Activated effector memory CD4-positive, alpha-beta T cell treated with Interleukin-2 at 50 U/mL for 16 hours (primary cell): ENCODE measurements at places on chromosomes 3 and 15.
A peak's percentile ranks its signal among the peaks of the same experiment; 100 is the strongest.

GRCh38 chr15:40555876-40556275 lies 9.0 kb downstream of the CCDC32 start:
- DNase-seq = no peak

GRCh38 chr3:145326666-145327065 lies 834.3 kb downstream of the PLOD2 start:
- no peak for DNase-seq

DNA sequence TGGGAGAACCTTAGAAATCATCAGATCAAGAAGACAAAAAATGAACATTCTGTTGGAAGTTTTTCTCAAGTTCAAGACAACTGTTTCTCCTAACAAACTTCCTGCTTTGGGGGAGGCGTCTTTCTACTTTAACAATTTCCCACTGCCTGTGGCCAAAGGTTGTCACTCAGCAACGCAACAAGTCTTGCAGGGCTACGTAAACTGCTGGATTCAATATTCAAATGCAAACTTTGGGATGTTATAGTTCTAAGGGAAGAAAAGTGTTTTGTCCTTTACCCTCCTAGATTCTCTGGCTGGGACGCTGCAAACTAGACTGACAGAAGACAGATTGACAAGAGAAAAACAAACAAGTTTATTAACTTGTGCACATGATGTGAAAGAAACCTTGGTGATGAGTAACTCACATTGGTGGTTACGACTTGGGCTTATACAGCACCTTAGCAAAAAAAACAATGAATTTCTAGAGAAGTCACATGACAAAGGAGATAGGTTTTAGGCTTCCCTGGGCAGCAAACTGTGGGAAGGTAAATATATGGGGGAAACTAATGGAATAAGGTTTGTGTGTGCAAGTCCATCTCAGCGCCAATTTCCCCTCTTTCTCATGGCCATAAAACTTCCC lies 34.0 kb upstream of the ARPIN start:
- DNase-seq = no peak

- peak; percentile 57 for DNase-seq
Measured at GRCh38 chr3:111541911-111542483, at the start of gene CD96. Gene CD96, plus strand, starts transcription at chr3:111542197. Its CDS starts 52 bp downstream, at chr3:111542249.

- no peak for DNase-seq
Measured at GRCh38 chr3:61583890-61584875, 22.8 kb downstream of the PTPRG start.

- peak; percentile 56 for DNase-seq
Measured at GRCh38 chr3:136751316-136752171, 634 bp downstream of the STAG1 start.

DNA sequence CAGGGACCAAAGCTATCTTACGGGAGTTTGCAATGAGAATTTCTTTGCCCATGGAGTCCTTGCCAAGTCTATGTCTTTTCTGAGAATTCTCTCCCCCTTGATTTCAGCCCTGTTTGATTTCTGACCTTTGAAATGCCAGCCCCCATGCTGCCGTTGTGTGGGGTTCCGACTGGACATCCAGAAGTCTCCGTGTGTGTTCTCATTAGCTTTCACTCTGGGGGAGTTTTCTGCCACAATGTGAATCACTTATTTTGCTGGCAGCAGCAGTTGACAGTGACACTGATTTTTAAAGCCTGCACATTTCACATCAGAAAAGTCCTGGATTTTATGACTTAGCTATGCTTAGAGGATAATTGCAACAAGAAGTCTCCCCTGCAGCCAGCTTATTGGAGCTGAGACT lies 98.4 kb upstream of the CTDSPL start:
- no peak for DNase-seq

DNA sequence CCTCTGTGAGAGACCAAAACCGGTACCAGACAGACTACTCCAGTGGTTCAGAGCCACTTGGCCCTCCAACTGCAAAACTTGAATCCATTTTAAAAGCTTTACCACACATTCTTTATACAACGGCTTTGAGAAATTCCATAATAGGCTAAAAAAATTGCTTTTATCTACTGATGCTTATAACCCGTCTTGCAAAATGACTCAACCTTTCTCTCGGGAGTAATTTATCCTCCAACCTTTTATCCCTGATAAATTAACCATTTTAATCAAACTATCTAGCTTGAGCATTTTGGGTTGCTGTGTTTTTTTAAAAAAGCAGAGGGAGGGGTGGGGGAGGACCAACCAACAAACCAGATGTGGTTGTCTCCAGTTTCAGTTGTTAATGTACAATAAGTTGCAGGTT lies 275.7 kb upstream of the LRTM1 start:
- no peak for DNase-seq

GRCh38 chr3:89303701-89304100 lies 196.3 kb downstream of the EPHA3 start:
- no peak for DNase-seq

GRCh38 chr3:8970971-8971589 lies 7.8 kb upstream of the RAD18 start:
- peak; percentile 50 for DNase-seq

DNA sequence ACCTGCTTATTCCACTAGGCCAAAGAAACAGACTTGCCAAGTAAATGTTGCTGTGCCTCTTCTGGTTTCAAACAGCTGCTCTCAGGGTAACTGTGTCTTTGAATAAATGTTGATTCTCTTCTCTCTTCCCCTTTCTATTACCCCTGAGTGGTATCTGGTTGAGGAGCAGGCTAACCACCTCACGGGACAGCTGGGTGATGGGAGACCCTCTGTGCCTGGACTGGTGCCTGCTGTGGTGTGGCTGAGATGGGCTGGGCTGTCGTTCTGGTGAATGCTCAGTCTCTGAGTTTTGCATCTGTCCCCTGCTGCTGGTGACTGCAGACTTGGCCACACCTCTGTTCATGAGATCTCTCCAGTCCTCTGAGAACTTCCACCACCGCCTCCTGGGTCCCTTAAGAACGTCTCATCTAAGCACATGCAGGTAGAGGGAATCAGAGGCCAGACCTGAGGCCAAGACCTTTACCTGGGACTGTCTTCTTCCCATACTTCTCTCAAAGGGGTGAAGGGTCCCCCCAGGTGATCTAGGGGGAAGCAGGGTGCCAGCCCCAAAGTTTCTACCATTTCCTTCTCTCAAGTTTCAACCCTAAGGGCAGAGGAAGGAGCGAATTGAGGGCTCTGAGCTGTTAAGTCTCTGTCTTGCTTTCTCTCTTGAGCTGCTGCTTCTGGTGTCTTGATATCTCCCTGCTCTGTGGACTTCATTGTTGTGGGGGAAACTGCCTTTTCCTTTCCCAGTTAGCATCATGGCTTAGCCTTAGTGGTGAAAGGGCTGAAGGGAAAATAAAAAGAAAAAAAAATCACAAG lies 252.9 kb downstream of the EBLN2 start:
- DNase-seq = no peak

DNA sequence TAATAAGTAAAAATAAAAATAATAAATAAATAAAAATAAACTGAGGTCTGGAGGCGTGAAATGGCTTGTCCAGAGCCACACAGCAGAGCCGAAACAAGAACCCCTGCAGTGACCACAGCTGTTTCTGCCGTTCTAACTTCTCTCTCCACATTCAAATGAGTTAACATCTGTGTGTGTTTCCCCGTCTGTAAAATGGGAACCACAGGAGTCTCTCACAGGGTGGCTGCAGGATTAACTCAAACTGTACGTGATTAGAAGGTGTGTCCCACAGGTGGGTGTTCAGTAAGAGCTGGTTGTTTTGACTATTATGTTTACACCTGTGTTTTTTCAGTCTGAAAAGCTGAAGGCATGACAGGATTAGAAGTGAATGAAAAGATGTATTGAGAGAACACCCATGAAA lies 27.0 kb upstream of the MUC4 start:
- no peak for DNase-seq

DNA sequence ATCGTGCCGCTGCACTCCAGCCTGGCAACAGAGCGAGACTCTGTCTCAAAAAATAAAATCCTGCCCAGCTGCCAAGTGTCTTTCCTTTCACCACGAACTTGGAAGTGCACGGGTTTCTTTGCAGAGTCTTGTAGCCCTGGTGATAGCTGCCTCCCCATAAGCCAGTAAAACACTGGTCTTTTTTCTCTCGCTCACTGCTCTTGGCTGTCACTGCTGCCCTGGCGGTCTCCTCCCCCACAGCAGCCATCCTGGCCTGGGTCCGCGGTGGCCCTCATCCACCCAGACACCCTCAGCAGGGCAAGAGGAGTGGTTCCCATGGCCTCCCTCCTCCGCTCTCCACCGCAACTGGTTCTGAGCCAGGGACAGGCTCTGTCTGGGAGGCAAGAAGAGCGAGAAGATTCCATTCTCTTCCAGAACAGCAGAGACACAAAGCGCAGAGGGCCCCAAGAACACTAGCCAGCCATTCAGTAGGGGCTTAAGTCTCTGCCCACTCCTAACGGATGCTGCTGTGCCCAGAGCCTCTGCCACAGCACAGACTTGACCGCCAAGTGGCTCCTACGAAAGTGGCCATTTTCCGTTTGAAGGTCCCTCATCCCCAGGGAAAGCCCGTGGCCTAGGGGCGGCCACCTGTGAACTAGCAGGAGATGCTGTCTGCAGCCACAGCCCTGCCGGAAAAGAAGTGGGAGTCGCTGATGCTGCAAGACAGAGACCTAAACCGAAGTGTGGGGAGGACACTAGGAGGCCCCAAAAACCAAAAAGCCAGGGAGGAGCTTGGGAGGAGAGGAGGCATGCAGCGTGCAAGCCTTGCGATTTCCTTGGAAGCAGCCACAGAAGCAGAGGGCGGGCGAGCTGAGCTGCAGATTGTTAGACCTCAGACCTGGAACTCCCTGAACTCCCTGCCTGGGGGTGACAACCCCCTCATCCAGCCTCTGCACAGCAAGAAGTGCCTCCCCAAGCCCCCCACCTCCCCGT lies 44.1 kb downstream of the KLHL25 start:
- DNase-seq = no peak

GRCh38 chr3:104279617-104280016 lies 1087.1 kb upstream of the ALCAM start:
- DNase-seq = no peak

GRCh38 chr3:191148131-191148530 lies 50.9 kb upstream of the OSTN start:
- no peak for DNase-seq

DNA sequence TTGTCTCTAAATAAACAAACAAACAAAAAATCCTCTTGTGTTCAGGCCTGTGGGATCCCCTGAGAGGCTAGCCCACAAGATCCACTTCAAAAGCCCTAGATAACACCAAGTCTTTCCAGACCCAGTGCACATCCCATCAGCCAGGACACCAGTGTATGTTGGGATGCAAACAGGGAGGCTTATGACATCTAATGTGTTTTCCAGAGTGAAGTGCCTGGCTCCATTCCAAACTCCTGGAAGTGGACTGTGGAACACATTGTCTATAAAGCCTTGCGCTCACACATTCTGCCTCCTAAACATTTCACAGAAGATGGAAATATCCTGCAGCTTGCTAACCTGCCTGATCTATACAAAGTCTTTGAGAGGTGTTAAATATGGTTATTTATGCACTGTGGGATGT lies 57.0 kb downstream of the MLH1 start:
- no peak for DNase-seq

DNA sequence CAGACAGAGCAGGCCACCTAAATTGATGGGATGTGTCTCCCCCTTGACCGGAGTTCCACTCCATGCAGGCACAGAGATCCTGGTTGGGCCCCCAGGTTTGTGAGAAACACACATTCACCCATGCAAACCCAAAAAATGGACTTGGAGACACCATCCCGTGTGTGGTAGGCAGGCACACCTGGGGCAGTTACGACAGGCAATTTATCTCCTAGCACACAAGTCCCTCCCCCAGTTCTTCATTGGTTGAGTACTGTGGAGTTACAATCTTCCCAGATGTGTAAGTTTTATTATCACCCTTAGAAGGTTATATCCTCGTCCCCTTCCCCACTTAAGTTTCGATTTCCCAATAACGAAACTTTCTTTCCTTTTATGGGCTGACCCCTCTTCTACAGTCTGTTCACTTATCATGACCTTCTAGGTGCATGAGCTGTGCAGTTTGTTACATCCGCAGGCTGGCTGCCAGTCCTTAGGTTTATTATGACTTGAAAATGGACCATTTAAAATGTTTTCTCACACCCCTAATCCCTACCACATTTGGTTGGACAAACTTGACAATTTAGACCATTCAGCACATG lies 27.3 kb downstream of the ARL8B start:
- no peak for DNase-seq

DNA sequence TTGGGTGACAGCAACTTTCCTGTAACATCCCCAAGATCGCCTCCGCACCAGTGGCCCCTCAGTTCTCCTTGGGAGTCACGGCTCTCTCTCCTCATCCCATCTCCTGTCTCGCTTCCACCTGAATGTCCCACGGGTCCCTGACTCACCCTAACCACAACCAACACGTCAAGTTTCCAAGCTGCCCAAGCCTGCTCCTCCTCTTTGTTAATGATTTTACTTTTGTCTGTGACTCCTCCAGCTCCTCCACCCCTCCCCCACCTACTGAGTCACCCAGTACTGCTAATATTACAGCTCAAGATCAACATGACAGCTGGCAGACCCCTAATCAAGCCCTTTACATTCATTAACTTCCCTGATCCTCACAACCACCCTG lies 39.3 kb downstream of the BDH1 start:
- no peak for DNase-seq

DNA sequence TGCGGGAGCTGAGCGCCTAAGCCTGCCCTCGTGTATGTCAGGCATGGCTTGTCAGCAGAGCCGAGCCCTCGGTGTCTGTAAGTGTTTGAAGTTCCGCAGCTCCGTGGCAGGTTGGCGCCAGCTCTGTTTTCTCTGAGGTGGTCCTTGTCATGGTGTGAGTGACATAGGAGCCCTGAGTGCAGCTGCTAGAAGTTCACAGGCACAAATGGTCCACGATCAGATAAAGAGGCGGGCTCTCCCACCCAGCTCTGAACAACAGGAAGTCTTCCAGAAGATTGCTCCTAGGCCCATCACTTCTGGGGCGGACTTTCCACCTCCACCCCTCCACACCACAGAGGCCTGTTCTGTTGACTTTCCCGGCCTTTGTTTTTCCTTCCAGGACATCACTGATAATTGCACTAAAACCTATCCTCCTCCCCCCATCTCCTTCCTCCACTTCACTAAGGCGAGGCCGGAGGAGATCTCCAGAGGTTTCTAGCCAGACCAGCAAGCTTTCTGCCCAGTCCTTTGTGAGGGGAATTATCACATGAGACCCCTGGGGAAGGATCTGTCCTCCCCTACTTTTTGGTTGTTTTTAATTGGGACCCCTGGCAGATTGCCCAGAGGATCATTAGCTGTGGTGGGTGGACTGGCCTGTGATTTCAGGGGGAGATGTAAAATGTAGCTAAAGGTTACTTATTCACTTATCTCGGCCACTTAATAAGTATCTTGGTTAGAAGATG lies 19.9 kb downstream of the ITPR1 start:
- DNase-seq = no peak

DNA sequence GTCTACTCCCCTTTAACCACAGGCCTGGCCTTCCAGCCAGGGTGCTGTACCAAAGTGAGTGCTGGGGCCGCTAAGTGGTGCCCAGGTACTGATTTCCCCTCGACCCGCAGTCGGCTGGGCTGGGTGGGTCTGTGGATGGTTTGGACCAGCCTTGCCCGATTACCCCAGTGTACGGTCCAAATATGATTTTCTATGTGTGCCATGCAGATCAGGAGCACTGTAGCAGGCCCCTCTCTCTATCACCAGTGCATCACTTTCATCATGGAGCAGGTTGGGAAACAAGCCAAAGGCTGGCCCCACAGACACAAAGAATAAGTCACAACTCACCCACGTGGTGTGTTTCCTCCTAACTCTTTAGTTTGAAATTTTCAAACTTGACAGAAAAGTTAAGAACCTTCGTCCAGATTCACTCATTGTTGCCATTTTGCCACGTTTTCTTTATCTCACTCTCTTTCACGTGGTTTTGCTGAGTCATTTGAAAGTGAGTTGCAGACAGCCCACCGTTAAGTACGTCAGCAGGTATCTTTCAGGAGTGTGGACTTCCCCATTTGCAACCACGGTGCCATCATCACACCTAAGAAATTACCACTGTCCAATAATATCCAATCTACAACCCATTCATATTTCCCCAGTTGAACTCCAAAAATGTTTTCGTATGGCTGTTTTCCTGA lies 37.0 kb downstream of the ZNF710 start:
- no peak for DNase-seq
